ENCODE measurements at places on chromosomes 5 and 9. TPM values are rescaled to one million over a fixed set of nuclear protein-coding genes. Genes with fewer than 3 reads are reported as not detected.

The GZMA gene
- total RNA-seq = 0.65 TPM

The FANCC gene
- total RNA-seq = 4.3 TPM

The ZFP37 gene
- 2.0 TPM for total RNA-seq

The DMGDH gene
- total RNA-seq = 0.86 TPM

The PIP5K1B gene
- total RNA-seq = 27.1 TPM

The HTR4 gene
- total RNA-seq = 0.70 TPM

The IFNE gene
- total RNA-seq = not detected

The IL3 gene
- total RNA-seq = not detected

Measured in cardiac septum (tissue), 1 donor.